ENCODE measurements at places on chromosomes 12 and 14.

DNA sequence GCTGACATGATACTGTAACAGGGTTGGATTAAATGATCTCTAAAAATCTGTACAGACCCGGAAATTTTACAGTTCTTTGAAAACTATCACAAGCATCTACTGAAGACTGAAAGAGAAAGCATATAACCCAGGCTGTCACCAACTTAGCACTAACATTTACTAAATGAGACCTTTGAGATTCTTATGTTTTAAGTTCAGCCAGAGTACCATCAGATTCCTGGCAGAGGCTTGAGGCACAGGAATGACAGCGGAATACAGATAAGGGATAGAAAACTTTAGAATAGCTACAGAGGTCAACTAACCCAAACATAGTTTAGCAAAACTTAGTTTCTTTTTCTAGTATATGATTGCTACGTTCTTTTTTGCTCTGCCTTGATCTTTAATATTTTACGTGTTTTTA is 91.6 kb upstream of the FERMT2 start:
- no peak for DNase-seq

DNA sequence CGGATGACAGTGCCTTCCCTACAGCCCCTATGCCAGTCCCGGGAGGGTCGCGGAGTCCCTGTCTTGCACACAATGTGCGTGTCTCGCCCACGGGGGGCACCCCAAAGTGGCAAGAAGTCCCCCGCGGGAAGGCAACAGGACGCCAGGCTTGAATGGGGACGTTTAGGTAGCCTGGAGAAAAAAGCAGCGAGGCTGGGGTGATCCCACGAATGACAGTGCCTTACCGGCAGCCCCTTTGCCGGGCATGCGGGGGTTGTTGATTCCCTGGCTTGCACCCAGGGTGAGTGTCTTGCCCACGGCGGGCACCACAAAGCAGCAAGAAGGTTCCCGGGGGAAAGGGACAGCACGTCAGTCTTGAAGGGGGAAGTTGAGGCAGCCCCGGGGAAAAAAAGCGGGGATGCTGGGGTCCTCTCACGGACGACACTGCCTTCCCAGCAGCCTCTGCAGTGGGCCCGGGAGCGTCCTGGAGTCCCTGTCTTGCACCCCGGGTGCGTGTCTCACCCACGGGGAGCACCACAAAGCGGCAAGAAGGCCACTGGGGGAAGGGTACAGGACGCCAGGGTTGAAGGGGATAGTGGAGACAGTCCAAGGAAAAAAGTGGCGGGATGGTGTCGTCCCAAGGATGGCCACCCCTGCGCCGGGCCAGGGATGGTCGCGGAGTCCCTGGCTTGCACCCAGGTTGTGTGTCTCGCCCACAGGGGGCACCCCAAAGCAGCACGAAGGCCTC is 156.8 kb upstream of the ALG10B start:
- no peak for DNase-seq

DNA sequence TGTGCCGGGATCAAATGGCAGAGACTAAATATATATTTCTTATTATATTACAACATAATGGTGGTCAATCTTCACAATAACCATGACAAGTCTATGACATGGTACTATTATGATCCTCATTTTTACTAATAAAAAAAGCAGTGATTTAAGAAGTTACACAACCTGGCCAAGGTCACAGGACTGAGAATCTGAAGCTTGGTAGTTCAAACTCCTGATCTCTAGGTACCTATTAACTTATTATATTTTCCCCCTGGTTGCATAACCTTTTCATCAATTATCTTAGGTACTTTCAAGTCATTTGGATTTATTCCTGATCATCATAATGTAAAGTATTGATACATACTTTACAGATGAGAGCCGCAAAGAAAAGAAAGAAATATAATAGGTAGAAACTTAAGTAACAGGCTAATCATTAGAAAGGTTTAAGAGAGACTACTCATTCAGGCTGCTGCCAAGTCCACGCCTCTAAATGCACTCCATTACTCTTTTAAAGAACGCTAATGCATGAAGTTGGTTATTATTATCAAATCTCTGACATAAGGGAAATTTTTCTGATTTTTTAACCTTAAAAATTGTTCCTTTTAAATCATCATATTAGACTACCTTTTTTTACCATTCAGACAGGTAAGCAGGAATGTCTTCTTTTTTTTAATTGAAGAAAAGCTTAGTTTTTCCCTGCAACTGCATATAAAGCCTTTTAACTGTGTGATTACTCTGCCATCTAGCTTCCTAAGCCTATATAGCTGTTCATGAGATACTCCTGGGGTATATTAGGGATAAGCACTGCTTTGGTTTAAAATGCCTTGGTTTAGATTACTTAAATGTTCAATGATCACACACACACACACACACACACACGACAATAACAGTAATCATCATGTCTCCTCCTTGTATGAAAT is 35.6 kb downstream of the RPS29 start:
- no peak for DNase-seq

DNA sequence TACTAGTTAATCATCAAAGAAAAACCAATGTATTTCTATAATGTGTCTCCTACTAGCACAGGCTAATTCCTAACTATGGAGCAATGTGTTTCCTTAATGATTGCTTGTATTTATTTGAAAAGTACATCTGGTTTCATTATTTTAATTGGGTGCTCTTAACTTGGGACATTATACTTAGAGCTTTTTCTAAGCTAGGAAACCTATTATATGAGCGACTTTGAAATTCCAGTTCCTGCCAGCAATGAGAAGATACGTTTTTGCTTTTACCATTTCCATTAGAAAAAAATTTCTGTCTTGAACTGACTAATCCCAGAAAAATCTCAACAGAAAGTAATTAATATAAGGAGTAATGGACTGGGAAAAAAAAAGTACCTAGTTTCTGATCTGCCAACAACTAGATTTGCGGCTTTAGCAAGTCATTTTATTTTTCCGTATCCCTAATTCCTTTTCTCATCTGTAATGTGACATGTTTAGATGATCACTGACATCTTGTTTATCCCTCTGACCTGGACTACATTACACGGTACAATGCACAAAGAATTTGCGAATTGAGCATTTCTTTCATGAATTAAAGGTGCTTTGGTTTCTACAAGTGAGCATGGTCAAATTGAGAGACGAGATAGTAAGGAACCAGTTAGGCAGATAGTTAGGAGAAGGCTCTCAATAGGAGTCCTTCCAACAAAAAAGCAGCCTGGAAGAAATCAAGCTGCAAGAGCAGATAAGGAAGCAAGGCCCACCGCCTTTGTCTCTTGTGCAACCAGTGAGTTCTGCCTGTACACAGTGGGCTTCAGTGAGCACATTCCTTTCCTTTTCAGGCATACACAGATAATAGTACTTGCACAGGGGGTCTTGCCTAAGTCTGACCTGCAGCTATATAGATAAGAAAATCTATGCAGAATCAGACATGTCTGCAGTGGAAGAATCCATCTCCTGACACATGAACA is 1765.0 kb upstream of the FLRT2 start:
- no peak for DNase-seq

DNA sequence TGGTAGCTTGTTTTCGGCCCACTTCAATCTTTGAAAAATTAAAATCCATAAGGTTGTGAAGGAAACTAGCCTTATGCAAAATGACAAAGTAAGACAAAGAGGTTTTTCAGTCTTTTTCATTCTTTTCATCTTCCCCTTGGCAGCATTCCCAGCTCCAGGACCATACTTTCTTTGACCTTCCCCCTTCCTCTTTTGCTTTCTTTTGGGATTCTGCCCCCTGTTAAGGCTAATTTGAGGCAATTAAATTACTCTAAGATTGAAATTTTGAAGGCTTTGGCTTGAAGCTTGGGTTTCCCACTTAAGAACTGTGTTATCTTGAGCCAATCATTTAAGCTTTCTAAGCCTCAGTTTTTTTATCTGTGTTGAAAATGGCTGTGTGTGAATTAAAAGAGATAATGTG is 124.9 kb downstream of the DACT1 start:
- DNase-seq: no peak

DNA sequence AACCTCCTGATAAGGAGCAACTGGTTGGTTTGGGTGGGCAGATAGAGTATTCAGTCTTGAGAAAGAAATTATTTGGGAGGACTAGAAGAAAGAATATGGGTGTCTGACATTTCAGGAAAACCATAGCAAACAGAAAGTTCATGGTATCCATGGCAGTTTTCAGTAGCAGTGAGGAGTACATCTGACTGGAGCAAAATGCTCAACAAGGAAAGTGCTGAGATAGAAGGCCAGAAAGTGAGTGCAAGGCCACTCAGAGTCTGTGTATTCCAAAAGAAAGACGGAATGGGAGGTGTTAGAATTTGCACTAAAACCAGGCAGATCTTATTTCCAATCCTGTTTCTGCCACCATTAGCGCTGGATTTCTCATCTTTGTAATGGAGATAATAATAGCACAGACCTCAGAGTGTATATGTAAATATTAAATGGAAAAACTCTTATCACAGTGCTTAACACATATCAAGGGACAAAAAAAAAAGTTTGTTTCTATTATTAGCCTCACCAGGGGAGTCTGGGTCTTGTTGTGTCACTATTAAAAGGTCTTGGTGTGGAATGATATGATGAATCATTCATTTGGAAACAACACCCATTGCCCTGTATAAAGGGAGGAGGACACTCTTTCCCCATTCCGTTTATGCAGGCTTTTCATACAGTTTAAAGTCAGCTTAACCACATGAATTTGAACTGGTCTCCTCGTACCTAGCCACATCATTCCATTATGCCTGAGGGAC is 349.8 kb downstream of the IPO8 start:
- no peak for DNase-seq

DNA sequence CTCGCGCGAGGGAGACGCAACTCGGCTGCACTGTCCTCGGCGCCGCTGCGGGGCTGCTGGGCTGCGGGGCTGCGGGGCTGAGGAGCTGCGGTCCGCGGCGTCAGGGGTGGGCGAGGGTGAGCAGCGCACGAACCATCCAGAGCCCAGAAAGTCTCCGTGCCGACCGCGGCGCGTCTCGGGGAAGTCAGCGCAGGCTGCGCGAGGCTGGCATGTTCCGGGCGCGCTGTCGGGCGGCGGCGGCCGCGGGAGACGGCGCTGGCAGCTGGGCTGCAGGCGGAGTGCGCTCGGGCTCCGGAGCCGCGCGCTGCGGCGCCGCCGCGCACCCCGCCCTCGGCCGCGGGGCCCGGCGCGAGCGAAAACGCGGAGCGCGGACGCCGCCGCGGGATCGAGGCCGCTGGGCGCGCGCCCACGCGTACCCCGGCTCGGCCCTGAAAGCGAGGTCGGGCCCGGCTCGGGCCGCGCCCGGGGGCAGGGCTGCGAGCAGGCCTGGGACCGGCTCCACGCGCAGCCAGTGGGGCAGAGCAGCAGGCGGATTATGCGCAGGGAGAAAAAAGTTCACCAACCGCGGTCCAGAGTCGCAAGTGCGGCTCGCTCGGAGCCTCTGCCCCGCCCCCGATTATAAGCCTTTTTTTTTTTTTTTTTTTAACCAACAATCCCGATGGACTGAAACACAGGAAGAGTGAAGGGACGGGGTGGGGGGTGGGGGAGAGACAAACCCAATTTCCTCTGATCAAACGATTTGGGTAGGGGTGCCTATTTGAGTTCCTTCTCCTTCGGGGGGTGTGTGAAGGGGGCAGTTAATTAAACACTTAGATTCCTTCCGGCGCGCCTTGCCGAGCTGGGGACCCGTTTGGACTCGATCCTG is at the start of gene PRICKLE1:
Gene PRICKLE1 (minus strand): TSS at position 282 of the 865 bp plus-strand sequence. CDS start 117,230 bp downstream, outside the sequence.
- DNase-seq: no peak

DNA sequence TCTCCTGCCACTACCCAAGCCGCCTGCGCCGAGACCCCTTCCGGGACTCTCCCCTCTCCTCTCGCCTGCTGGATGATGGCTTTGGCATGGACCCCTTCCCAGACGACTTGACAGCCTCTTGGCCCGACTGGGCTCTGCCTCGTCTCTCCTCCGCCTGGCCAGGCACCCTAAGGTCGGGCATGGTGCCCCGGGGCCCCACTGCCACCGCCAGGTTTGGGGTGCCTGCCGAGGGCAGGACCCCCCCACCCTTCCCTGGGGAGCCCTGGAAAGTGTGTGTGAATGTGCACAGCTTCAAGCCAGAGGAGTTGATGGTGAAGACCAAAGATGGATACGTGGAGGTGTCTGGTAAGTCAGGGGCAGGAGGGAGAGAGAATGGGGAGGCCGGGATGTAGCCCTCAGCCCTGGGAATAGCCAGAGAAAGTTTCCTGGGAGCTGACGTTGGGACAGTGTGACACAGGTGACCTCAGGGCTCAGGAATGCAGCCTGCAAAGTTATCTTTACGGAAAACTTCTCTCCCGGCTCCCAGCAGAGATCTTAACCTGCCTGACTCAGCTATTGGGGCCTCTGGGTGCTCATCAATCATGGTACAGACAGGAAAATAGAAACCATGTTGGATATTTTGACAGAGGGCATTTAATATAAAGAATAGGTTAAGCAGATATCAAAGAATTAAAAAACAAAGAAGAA is 747 bp downstream of the HSPB8 start:
- no peak for DNase-seq

DNA sequence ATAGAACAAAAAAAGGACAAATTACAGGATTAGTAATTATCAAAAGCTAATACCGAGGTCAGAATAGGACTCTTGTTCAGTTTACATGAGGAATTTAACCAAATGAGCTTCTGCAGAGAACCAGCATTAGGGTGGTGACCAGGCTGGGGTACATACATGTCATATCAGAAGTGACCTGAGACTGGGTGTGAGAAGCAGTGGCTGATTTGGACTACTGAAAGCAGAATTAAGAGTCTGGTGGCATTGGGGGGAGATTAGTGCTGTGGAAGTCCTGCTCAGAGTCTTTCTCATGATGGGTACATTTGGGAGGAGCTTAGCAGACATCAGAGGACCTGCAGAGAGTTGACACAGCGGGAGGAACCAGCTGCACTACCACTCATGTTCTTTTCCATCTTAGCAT is 21.7 kb downstream of the TRAF3 start:
- DNase-seq: no peak

DNA sequence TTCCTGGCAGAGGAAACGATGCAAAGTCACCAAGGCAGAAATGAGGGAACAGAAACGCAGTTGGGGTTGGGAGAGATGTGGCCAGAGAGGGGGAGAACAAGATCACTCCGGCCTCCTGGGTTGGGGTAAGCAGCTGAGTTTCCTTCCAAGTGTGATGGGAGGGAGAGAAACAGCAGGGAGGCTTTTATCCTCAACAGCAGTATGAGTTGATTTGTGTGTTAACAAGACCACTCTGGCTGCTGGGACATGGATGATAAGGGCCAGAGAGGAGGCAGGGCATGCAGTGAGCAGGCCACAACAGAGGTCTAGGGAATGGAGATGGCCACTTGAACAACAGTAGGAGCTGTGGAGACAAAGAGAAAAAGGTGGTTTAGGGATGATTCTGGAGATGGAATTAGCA is 66.8 kb downstream of the GLRX5 start:
- no peak for DNase-seq

- no peak for DNase-seq
Observed at GRCh38 chr12:132102297-132102696, 41.8 kb downstream of the DDX51 start.

DNA sequence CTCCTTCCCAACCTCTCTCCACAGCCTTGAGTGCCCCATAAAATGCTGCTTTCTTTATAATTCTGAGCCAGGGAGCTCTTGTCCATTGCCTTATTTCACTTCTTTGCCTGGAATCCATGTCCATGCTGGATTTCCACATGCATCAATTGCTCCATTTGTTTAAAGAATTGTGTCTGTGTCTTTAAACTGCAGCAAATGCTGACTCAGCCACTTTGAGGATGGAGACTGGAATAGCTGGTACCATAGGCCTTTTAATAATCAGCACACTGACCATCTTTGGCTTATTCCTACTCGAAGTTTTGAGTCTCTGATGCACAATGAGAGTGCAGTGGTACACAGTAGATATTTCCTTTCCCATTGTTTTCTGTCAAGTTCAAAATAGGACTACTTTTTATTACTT is 318.8 kb downstream of the LRIG3 start:
- no peak for DNase-seq

Measured in central memory CD8-positive, alpha-beta T cell (primary cell).